ENCODE measurements at places on chromosomes 5 and 9.

DNA sequence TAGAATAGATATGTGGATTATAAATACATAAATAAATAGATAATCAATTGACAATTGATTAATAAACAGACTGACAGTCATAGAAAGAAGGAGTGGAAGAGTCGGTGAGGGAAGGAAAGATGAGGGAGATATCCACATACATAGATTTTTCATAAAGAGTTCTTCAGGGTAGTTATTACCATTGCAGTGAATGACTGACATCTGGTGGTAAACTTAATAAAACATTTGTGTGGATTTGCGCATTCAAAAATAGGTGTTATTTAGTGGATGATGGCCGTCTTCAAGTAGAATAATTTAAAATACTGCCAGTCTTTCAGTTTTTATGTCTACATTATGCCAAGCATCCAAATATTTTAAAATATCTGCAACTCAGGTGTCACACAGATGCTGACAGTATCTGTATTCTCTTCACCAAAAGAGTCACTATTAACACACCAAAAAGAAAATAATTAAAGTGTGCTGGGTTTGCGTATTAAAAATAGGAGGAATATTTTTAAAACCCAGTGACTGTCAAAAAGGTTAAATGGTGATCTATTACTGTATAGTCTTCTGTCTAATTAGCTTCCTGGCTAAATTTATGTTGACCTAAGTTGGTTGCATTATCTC lies 78.8 kb downstream of the GIN1 start:
- peak; percentile 70 for DNase-seq

- no peak for DNase-seq
These were observed 15.0 kb downstream of the CYFIP2 start for GRCh38 chr5:157280927-157281326.

- DNase-seq, result no peak
These were observed 58.3 kb upstream of the LHFPL2 start for GRCh38 chr5:78706825-78707224.

DNA sequence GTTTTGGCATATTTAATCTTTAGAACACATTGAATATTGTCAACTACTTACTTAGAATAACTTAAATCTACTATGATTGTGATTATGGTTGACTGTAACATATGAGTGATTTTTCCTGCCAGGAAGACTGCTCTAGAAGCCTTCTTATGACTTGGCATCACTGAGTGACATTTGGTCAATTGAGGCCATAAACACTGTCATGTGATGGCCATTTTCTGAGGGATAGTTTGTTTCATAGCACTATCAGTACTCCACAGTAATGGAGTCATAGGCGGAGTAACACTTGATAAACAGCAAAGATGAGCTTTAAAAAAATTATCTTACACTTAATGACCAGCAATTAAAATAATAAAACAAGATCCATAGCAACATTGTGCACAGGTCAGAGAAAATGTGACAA lies 31.0 kb downstream of the C9orf40 start:
- no peak for DNase-seq

GRCh38 chr9:33168941-33169544 lies 1.9 kb upstream of the B4GALT1 start:
- DNase-seq, result no peak

GRCh38 chr9:137953683-137954438 lies 76.3 kb downstream of the CACNA1B start:
- DNase-seq, result no peak

DNA sequence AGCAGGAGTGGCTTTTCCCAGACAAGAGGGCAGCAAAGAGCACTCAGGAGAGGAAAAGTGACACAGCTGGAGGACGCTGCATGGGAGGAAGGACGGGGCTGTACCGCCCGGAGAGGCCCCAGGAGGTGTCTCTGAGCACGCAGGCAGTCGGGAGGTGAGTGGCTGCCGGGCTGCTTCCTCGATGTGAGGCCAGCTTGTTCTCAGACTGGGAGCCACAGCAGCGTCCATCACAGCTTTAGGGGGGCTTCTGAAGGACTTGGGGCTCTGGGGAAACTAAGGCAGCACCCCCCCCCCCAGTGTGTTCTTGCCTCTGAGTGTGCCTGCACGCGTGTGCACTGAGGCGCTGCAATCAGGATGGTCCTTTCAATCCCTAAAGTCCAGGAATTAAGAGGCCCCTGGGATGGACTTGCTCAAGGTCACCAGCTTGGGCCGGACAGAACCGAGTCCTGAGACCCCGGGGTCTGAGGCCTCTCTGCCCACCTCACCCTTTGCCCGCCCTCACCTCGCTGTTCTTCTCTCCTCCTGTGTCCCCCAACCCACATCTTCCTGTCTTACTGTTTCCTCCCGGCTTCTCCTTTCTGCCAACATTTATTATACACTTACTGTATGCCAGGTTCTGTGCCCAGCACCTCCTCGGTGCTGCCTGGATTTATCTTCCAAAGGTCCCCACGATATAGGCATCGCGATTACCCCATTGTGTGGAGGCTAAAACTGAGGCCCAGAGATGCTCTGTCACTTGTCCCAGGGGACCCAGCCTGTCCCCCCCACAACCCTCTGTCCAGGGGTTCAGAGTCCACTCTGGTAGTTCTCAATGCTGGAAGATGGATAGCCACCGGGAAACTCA lies 32.9 kb downstream of the FAM163B start:
- DNase-seq, result no peak

- no peak for DNase-seq
These were observed 404.6 kb upstream of the ARRDC3 start for GRCh38 chr5:91787718-91788117.

DNA sequence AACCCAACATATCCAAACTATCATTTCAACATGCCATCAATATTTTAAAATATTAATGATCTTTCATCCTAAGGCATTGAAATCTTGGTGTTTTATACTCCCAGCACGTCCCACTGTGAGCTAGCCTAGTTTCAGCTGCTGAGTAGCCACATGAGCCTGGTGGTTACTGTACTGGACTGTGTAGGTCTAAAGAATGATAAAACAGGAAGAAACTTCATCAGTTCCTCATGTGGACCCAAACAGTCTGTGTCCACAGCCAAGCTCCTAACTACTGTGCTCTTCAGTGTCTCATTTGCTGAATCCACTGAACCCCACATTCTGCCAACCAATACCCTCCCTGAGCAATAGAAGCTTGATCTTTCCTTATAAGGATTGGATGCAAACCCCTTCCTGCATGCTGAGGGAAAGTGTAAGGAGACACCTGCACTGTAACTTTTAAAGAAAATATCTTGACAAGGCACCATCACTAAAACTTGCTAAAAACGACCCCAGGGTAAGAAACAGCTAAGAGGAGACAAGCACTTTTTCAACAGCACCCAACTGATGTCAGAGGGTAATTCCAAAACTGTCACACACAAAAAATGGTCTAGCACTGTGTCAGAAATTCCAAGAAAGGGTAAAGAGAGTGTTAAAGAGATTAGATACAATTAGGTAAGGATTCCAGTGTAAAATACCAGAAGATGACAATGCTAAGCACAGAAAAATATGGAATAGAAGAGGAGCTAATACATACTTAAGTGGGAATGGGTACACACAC lies 126.9 kb downstream of the SPOCK1 start:
- no peak for DNase-seq

DNA sequence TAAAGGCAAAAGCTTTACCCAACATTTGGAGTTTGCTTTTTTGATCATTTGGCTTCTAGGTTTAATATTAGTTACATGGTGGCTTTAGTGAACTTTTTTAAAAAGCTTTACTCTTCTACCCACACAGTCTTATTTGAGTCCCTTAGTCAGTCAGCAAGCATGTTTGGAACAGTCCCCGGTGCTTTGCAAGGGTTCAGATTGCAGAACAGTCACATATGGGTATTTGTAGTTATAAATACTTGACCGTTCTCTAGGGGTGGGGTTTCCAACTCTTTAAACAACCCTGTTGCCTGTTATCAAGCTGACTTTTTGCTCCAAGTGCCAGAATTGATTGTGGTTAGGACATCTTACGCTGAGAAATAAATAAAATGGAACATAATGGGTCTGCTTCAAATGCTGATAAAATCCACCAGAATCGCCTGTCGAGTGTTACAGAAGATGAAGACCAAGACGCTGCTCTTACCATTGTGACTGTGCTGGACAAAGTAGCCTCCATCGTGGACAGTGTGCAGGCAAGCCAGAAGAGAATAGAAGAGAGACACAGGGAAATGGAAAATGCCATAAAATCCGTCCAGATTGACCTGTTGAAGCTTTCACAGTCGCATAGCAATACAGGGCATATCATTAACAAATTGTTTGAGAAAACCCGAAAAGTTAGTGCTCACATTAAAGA lies at the start of gene CAVIN4:
TSS of gene CAVIN4 (plus strand) at position 304 of the 673 bp plus-strand sequence. CDS start at position 369, 65 bp downstream.
- no peak for DNase-seq

DNA sequence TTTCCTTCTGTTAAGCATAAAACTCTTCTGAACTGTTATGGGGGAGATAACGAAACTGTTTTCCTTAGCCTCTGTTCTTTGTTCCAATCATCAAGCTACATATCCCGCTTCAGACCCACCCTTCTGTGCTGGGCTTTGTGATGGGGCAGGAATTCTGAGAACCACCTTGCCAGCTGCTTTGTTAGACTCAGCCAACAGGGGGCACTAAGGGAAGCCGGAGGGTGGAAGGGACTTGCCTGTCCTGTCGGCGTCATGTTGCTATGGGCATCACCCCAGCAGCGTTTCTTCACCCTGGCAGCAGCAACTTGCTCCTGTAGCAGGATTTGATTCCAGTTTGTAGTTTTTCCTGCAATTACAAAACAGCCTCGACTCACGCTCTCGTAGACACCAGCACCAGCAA lies 169.1 kb downstream of the CAAP1 start:
- no peak for DNase-seq

DNA sequence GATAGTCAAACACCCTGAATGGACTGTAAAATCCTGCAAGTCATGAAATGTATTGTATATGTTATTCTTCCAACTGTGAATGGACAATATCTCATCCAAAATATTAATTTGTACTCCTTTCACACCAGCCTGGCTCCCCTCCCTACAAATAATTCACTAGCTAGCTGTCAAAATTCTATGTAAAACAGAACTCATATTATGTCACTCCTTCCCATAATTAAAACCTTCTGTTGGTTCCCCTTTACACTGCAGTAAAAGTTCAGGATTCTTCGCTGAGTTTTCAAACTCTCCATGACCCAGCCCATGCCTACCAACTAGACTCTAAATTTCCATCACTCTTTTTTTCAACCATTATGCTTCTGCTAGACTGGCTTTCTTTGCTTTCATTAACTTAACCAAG lies 857.1 kb downstream of the TAF11L14 start:
- DNase-seq, result no peak

GRCh38 chr5:107300721-107301327 lies 369.9 kb downstream of the EFNA5 start:
- no peak for DNase-seq

GRCh38 chr5:68251804-68252522 lies 36.4 kb downstream of the PIK3R1 start:
- peak; percentile 44 for DNase-seq

- no peak for DNase-seq
These were observed 6.6 kb downstream of the SLC22A4 start for GRCh38 chr5:132300577-132301343.

- no peak for DNase-seq
These were observed 10.5 kb upstream of the ARAP3 start for GRCh38 chr5:141692533-141692888.

- DNase-seq, result no peak
These were observed 80.0 kb upstream of the TUT7 start for GRCh38 chr9:86434039-86434726.

DNA sequence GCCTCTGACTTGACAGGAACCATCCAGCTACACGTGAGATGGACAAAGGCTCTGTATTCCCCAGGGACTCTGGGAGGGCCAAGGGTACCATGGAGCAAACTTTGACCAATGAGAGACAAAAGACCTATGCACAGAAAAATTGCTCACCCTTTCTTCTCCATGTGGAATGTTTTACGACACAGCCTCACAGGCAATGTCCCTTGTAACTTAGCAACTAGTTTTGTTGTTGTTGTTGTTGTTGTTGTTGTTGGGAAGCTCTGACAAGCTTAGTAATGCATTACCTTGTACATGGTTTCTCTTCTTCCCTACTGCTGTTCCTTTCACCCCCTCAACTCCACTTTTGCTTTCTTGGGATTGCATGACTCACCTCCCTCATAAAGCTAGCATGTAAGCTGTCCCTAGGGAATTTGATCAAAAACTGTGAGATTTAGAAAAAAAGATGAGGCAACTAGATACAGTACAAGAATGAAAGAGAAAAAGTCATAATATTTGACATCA lies 550.9 kb downstream of the RAB3C start:
- no peak for DNase-seq

- no peak for DNase-seq
These were observed 9.7 kb downstream of the NOL8 start for GRCh38 chr9:92315456-92315855.

- peak; percentile 43 for DNase-seq
These were observed 15.4 kb downstream of the LMAN2 start for GRCh38 chr5:177336112-177336511.

DNA sequence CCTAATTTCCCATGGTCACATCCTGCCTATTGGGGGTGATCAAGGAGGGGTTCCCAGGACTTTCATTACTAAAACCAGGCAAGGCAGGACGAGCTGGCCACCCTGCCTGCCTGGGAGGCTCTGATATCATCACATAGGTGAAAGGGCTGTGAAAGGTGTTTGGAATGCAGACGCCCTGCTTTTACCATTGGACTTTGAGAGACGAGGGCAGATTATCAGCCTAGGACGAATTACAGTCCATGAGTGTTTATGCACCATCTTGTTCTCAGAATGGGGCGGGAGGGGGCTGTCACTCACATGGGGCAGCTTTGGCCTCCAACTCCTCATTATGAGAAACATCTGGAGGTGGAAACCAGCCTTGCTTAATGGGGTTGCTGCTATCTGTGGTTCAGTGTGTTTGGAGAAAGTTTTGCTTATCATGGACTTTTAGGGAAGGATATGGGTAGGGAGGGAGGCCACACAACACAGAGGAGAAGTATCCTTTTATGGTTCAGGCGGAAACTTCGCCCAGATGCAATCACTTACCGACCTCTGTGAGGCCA lies 69.8 kb upstream of the UBTD2 start:
- no peak for DNase-seq

DNA sequence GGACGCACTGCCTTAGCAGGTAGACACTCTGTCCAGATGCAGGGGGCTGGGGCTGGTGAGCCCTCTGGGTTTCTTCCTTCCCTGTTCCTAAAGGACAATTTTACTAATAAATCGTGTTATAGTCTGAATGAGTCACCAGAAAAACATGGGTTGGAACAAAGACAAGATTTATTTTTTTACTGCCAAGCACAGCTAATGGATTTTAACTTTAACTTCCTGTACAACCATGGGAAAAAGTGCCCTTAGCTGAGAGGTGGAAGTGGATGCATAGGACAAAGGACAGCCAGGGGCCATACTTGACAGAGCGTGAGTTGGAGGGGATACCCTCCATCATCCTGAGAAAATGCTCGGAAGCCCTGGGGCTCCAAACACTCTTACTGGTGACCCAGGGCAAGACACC lies 300.7 kb downstream of the MSX2 start:
- peak; percentile 26 for DNase-seq

GRCh38 chr9:130490981-130491380 lies 46.2 kb downstream of the ASS1 start:
- DNase-seq, result no peak

- no peak for DNase-seq
These were observed 94.3 kb downstream of the SREK1 start for GRCh38 chr5:66238435-66238834.

DNA sequence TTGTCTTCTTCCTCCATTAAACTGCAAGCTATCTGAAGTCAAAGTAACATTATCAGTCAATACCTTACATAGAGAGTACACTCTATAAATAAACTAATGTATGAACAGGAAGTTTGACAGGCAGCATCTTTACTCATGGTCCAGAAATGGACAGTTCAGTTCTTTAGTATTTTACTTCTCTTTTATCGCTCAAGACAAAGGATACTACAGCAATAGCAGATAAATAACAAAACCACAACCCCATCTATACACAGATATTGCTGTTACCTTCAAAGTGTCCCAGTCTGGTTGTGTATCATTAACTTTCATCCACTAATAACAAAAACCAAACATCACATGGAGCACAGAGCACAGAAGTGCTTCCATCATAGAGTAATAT lies 46.4 kb downstream of the SEMA5A start:
- DNase-seq, result no peak

All from stomach (tissue), 19 donors.